ENCODE measurements at places on chromosomes 16 and 17.
A peak's percentile ranks its signal among the peaks of the same experiment; 100 is the strongest.

DNA sequence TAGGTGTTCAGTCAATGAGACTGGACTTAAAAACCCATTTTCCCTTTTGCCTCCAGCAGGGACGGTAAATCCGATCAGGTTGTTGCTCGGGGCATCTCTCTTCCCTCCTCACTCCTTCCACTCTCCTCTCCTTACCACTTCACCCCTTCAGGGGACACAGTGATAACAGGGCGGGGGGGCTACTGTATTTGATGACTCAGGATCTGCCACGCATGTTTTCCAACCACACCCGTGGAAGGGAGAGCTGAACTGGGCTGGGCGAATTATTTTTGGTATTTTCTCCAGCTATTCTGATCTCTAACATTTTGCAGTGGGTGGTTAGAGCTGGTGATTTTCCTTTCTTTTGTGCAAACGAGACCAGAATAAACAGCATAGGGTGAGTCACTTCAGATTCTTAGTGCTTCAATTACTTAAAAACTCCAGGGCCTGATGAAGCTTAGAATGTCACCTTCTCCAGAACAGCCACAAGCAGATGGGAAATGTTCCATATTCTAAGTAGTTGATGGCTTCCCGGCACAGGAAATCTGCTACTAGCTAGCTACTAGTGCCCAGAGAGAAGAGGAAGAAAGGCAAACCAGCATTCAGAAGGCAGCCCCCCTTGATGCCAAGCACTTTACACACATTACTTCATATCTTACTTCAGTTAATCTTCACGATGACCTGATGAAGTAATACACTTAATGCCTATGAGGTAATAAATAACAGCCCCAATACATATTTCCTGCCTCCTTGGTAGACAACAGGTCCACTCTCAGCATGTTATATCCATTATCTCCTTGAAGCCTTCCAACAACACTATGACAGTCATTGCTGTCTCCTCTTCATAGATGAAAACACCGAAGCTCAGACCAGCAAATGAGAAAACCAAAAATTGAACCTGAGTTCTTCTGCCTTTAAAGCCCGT is 74.1 kb downstream of the ASIC2 start:
- DNase-seq: no peak

- DNase-seq: peak; percentile 63
Observed at GRCh38 chr17:76868176-76868668, at the start of gene MGAT5B. MGAT5B (plus strand) TSS chr17:76868404; CDS start chr17:76869030, 626 bp downstream.

DNA sequence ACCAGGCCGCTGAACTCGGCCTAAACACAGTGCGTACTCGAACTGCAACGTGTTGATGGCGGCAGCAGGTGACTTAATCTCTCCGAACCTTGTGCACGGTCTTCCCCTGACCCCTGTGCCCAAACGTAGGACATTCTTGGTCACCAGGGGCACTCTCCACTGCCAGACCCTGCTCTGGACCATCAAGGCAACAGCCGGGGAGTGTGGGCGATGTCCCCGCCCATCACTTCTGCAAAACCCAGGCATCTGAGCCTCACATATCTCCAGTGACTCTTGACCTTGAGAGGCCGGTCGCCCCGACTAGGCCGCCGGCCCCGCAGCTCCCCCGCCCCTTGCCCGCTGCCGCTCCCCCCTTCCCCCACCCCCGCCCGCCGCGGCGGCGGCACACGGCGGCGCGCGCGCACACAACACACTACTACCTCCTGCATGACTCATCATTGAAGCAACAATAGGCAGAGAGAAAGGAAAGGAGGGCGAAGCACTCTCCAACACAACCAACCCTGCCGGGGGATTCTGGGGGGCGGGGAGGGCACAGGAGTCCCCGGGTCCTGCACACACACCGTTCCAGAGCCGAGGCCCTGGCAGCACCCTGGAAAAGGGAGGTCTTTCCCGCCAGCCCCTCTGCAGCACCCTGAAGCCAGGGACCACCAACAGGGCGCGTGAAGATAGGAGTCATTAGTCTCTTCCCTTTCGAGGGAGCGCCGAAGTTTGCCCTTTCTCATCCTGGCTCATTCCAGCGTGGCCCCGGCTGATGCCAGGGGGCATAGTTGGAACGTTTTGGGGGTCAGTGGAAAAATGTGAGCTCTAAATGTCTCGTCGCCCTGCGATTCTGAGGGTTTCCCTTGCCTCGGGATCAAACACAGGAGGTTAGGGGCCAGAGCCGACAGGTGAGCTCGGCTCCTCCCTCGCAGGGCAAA is 1.9 kb downstream of the MNT start:
- peak; percentile 69 for DNase-seq

- no peak for DNase-seq
Observed at GRCh38 chr17:16304830-16305229, 48.4 kb downstream of the CENPV start.

DNA sequence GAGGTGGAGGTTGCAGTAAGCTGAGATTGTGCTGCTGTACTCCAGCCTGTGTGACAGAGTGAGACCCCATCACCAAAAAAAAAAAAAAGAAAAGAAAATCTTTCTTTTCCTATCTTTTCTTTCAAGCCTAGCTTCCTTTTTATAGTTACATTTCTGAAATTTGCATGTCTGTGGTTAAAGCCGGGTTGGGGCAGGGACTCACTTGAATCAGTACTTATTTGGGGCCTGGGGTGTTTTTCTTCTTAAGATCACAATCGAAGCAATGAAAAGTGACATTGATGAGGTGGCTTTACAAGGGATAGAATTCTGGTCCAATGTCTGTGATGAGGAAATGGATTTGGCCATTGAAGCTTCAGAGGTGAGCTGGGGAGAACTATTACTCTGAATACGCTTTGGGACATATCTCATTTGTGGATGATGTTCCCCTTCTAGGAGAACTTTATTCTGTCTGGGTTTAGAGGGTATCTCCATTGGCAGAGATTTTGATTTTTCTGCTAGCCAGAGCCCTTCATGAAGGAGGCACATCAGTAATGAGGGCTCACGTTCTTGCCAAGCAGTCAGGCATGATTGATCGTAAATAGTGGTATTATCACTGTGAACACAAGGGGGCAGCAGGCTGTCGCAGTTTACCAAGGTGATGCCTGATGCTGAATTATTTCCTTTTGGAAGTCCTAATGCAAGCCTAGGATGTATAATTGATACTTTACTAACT is 14.3 kb downstream of the KPNB1 start:
- DNase-seq: peak; percentile 68

- DNase-seq: peak; percentile 18
Observed at GRCh38 chr16:2148714-2149629, 547 bp downstream of the RAB26 start.

GRCh38 chr16:19113577-19114358 is at the start of gene ITPRIPL2:
ITPRIPL2 (plus strand) TSS chr16:19113964; CDS start chr16:19114462, 498 bp downstream.
- DNase-seq: peak; percentile 38

DNA sequence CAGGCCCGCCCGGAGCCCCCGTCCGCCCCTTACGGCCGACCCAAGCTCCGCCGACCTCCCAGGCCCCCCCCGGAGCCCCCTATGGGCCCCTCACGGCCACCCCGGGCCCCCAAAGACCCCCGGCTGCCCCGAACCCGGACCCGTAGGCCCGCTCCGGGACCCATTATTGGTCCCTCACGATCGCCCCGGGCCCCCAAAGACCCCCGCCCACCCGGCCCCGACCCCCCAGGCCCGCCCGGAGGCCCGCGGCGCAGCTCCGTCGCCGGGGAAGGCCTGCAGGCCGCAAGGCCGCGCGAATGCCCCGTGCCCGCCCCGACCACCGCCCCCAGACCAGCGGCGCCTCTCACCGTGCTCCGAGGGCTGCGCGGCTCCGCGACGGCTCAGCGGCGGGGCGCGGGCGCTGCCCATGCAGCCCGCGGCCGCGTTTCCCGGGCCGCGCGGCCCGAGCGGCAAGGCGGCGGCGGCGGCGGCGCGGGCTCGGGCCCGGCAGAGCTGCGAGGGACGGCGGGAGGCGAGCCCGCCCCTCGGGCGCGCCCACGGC is 393 bp downstream of the ANKRD11 start:
- no peak for DNase-seq

- DNase-seq: no peak
Observed at GRCh38 chr16:83211711-83212110, 584.9 kb downstream of the CDH13 start.

DNA sequence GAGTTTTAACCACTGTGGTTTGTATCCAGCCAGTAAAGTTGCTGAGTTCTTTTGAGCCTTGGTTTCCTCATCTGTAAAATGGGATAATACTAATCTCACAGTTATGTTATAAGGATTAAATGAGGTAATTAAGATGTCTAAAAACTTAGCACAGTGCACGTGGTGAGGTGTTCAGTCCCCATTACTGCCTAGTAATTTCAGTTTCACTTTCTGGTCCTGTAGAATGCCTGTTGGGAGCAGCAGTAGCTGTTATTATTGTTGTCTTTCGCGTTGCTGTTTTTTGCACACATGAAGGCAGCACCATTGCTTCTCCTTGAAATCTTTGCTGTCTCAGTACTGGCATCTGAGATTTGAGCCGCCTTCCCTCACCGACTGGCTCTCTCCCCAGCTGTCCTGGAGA is 182.4 kb downstream of the DNAH9 start:
- no peak for DNase-seq

DNA sequence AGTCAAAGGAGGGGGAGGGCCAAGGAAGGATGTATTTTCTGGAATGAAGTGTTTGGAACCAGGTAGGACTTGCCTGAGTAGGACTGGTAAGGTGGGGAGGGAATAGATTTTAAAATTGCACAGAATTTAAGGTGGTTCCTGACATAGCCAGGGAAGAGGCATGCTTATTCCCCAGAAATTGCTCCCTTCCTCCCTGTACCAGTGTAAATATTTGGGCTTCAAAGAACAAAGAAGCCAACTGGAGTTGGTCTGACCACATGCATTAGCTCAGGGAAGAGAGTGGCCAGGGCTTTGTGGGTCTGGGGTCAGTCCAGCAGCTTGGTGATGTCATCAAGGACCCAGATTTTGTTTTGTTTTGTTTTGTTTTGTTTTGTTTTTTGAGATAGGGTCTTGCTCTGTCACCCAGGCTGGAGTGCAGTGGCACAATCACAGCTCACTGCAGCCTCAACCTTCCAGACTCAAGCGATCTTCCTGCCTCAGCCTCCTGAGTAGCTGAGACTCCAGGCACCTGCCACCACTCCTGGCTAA is 9.3 kb upstream of the MRTFB start:
- no peak for DNase-seq

GRCh38 chr17:58236394-58236793 is 2.0 kb upstream of the LPO start:
- DNase-seq: no peak

DNA sequence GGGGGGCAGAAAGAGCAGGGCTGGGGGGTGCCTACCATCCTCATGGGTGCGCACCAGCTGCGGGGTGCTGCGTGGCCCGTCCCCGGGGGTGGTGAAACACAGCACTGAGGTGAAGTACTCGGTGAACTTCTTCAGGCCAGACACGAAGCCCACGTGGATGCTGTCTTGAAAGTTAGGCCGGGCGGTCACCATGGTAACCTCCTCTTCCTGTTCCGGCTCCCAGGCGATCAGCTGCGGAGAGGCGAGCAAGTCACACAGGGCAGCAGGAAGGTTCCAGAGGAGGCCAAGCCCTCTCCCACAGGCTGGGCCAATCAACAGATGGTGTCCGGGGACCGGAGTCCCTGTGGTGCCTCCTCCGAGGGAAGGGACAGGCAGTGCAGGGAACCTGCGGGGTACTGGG is 90.1 kb upstream of the CDC42EP4 start:
- peak; percentile 9 for DNase-seq

GRCh38 chr17:77690271-77691161 is 268.0 kb upstream of the TNRC6C start:
- DNase-seq: peak; percentile 8

- DNase-seq: no peak
Observed at GRCh38 chr17:42310787-42311215, 22.5 kb downstream of the STAT5A start.

- no peak for DNase-seq
Observed at GRCh38 chr16:82357237-82357636, 187.2 kb upstream of the MPHOSPH6 start.

GRCh38 chr17:39011907-39012468 is 44.8 kb upstream of the FBXO47 start:
- no peak for DNase-seq

DNA sequence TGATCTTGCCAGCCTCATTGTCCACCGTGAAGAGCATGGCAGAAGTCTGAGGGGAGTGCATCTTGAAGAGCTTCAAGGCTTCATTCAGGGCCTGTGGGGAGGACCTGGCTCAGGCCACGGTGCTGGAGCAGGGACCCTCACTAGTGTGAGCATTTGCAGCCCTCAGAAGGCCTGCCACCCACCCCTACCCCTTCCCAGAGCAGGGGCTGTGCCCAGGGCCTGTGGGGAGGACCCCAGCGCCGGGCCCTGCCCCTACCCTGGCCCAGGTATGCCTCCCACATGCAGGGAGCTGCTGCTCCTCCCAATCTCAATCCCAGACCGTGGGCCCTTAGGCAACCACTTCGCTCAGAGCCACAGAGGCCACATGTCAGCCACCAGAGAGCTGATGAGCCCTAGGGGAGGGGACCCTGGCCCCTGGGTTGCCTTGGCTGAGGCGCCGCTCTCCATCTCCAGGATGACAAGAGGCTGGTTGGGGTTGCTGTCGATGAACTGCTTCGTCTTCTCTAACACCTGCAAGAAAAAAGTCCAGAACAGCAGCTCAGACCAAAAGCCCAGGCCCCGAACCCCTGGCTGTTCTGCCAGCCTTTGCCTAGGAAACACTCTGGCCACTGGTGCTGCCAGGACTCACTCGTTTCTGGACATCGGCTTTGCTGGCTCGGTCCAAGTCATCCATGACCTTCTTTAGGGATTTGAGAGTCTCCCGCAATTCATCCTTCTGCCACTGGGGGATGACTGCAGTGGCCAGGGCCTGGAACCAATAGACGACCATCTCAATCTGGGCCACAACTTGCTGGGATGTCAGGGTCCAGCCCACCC is 1.8 kb upstream of the EXOSC6 start:
- DNase-seq: peak; percentile 41

DNA sequence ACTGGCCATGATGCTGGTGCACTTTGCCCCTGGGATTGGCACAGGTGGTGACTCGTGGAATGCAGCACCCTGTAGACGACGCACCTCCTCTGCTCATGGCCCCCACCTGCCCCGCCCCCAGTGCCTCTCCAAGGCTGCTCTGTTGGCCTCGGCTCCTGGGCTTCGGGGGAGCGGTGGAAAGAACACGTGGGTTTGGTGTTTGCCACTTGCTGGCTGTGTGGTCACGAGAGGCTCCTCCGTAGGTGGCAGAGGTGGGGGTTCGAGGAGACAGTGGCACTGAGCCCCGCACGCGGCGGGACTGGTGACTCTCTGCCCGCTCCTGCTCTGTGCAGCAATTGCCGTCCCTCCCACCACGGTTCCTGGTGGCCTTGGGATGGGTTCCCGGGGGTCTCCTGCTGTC is 82.8 kb upstream of the ZNF750 start:
- no peak for DNase-seq

All from CD4-positive, alpha-beta T cell treated with Interleukin-4 for 1 hour (primary cell).